ENCODE measurements at places on chromosomes 6 and 20.

DNA sequence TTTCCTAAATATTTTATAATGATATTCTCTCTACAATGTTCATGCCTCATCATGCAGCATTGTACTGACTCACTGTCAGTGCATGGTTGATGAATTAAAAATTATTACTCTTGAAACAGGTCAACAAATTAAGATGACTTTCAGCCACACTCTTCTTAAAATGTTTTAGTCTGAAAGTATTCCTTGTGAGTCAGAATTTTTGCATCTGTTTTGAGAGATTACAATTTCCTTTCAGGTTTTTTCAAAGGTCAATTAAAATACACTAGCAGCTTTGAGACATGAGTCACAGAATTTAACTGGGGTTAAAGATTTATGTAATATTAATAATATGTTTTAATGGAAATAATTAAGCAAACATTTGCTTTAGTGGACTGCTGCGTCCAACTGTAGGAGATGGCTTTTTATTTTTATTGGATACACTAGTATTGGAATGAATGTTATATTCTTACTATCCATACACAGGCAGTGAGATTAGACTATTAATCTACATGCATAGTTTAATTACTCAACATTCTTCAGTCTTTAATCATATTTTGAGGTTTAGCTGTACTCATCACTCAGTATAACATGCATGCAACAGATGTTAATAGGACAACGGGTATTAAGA is 9.7 kb downstream of the COL12A1 start:
- no peak for DNase-seq

- no peak for DNase-seq
Observed at GRCh38 chr20:37892001-37892400, 10.9 kb upstream of the VSTM2L start.

GRCh38 chr6:124055963-124056362 is 252.3 kb downstream of the NKAIN2 start:
- DNase-seq, result no peak

- no peak for DNase-seq
Observed at GRCh38 chr20:21101453-21101931, 4.7 kb downstream of the LINC00237 start.

DNA sequence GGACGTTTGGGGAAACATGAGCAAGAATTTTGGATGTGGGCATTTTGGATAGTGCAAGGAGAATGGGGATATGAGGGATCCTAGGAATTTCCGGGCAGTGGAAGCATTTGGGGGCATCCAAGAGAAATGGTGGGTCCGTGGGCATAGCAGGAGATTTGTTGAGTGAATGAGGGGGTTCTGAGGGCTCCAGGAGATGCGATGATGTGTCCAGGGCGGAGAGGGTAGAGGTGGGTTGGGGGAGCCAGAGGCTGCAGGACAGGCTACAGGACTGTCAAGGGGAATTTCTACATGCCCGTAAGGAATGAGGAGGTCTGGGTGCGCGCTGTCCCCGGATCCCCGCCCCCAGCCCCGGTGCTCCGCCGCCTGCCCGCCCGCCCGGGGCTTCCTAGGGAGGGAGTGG is 364 bp downstream of the FRS3 start:
- no peak for DNase-seq

DNA sequence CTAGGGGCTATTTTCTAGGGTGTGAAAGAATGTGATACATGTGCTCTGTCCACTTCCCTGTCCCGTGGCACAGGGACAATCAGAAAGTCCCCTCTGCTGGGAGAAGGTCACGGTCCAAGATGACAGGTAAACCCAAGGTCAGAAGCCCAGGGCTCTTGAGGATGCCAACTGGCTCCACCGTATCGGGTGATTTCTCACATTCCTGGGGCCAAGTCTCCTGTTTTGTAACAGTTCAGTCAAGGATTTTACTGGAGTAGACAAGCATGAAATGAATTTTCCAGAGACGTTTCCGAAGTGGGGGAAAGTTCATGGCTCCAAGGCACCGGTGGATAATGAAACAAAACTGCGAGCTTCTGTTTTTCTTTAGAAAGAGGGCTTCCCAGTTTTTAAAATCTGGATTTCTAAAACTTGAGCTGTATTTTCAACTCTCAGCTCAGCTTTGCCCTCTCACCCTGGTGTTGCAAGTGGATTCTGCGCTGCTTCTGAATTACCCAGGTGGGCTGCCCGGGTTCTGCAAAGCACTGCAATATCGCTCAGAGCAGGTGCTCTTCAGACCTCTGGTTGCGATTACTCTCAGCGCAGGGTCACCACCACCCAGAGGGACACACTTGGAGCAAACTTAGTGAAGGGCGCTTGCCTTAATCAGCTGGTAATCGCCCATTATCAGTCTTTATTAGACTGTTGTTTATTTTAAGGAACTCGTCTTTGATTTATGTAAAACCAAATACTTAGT is 64.4 kb upstream of the TMEM170B start:
- no peak for DNase-seq

GRCh38 chr6:13523826-13524622 is 36.6 kb upstream of the GFOD1 start:
- DNase-seq, result peak; percentile 52

DNA sequence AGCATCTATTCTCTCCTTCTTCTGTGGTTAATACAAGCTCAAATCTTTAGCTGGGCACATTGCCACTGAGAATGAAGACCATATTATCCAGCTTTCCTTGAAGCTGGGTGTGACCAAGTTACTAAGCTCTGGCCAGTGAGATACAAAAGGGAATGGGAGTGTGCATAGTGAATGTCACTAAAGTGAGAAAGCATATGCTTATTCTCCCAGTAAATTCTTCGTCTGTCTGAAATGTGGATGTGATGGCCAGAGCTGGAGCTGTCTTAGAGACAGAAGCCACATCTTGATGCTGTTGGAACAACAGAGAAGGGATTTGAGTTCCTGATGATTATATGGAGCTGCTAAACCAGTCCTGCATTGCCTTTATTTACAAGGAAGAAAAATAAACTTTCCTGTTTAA is 60.1 kb downstream of the SESN1 start:
- DNase-seq, result no peak

- DNase-seq, result no peak
Observed at GRCh38 chr6:125746019-125746414, 3.4 kb upstream of the HEY2 start.
